ENCODE measurements at places on chromosomes 6 and 20.

- no peak for DNase-seq
Measured at GRCh38 chr6:127933852-127934840, 33.3 kb upstream of the THEMIS start.

- no peak for DNase-seq
Measured at GRCh38 chr6:27899543-27899942, 12.7 kb downstream of the OR2B2 start.

DNA sequence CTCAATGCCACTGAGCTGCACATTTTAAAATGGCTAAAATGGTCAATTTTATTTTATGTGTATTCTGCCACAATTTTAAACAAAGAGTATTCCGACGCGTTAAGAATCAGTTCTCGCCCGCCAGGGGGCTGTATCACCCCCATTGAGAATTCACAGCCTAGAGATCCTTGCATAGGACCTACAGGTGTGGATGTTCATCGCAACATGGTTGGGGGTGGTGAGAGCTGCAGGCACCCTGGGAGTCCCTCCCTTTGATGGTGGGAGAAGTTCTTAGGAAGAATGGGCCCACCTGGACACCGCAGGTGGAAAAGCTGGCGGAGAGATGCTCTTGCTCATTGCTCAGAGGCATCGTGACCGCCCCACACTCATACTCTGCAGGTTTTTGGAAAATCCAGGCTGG, 63.5 kb downstream of the SLC2A10 start:
- DNase-seq: no peak

GRCh38 chr6:142695016-142695415, 250.0 kb downstream of the HIVEP2 start:
- no peak for DNase-seq

- DNase-seq: no peak
Measured at GRCh38 chr6:108113557-108114519, 39.3 kb upstream of the OSTM1 start.

DNA sequence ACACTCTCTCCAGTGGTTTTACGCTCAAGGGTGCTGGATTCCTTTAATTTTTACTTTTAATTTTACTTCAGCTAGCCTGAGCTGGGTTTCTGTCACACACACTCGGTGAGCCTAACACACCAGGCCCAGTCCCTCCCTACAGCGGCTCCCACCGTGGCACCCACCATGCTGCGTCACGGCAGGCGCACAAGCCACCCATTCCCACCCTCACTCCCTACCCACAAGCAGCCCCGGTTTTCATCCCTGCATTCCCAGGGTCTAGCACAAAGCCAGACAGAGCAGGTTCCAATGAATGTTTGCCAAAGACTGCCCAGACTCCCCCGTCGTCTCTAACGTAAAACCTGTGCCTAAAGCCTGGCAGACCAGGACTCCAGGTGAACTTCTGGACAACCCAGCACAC, 50.3 kb downstream of the MYH7B start:
- no peak for DNase-seq

All from stimulated activated CD8-positive, alpha-beta memory T cell treated with anti-CD3 and anti-CD28 coated beads, Interleukin-4, amount 100 ng/mL, for 1 hour (primary cell).